Stimulated activated CD4-positive, alpha-beta T cell treated with anti-CD3 and anti-CD28 coated beads, Interleukin-12 subunit alpha, Interleukin-12 subunit beta, amount 100 ng/mL, for 24 hours (primary cell): ENCODE measurements at places on chromosomes 6 and 20.

DNA sequence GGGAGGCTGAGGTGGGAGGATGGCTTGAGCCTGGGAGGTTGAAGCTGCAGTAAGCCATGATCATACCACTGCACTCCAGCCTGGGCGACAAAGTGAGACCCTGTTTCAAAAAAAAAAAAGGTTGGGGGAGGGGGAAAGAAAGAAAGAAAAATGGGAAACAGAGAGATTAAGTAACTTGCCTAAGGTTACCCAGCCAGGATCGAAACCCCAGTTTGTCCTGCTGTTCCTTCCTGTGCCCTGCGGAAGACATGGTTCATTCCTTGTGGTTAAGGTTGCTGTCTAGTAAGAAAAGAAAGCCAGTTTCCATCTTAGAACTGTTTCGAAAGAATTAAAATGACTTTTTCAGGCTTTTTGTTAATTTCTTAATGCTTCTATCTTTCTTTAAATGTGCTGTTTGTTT, 29.8 kb downstream of the C6orf89 start:
- DNase-seq, result no peak

DNA sequence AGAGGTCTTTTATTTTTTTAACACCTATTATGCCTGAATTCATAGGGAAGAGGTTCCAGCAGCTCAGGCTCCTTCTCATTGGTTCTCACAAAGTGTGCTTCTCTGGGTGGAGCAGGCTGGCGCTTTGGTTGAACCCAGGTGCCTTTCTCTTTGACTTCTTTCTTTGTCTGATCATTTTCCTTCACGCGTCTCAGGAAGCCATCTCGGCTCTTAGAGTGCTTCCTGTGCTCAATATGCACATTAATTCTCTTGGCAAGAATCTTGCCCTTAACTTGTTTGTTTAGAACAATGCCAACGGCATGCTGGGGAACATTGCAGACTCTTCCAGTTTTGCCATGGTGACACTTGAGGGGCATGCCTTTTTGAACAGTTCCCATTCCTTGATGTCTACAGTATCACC, 44.2 kb upstream of the RNF24 start:
- no peak for DNase-seq

DNA sequence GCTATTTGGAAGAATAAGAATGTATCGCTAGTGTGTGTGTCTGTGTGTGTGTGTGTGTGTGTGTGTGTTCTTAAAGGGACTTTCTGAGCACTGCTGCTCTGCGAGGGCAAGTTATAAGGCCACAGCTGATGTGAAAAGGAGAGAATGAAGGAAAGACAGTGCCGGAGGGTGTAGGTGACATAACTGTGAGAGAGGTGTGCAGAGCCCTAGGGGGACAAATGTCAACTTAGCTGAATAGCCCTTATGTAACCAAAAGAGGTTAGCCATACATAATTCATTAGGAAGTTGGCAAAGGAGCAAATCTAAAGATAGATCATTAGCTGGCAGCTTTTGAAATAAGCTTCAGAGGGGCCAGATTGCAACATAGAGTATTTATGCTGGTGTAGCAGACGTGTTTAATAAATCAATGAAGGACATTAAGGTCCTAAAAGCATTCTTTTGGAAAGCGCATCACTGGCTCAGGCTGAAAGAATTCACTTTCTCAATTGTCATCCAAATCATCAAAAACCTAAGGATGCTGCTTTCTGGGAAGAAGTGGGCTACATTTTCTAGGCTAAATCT, 81.0 kb downstream of the NDUFAF5 start:
- no peak for DNase-seq

DNA sequence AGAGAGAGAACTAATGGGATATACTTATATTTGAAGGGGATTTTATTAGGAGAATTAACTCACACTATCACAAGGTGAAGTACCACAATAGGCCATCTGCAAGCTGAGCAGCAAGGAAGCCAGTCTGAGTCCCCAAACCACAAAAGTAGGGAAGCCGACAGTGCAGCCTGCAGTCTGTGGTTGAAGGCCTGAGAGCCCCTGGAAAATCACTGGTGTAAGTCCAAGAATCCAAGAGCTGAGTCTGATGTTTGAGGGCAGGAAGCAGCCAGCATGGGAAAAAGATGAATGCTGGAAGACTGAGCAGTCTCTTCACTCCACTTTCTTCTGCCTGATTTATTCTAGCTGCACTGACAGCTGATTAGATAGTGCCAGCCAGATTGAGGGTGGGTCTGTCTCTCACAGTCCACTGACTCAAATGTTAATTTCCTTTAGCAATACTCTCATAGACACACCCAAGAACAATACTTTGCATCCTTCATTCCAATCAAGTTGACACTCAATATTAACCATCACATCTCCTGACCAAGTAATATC, 823.9 kb downstream of the PHF3 start:
- DNase-seq, result no peak

DNA sequence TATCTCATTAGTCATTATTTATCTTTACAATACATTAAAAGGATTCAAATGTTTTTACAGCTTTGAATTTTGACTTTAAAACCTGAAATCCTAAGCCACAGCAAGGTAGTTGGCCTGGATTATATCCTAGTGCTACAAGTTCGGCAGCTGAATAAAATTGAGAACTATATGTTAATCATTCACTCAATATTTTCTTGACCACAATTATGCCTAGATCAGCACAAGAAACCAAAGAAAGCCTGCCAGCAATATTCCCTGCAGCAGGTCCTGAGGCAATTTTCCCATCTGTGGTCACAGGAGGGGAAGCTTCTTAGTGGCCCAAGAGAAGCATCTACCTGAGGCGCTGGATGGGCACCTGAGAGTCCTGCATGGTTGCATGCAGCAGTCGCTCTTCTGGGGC, 183.5 kb downstream of the GMDS start:
- no peak for DNase-seq

- DNase-seq, result no peak
These were observed 28.4 kb downstream of the TBC1D7 start for GRCh38 chr6:13299918-13300317.

DNA sequence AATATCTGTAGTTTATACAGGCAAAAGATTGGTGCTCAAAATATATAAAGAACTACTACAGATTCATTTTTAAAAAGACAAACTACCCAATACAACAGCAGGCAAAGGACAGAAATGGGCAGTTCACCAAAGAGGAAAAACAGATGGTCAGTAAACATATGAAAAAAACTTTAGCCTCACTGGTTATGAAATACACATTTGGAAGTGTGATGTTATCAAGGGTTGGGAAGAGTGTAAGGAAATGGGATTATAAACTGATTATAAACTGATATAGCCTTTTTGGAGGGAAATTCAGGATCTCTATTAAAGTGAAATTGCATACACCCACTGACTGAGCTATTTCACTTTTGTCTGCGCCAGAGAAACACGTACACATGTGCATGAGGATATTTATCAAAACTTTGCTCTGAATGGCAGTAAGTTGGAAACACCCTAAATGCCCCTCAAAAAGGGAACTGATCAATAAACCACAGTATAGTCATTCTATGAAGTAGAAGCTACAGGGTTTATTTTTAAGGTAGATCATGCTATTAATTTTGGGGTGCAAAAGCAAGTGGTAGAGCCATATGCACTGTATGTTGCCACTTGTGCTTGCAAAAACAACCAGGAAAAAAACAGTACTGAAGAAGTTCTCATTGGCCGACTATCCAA, 32.2 kb upstream of the ARFGEF2 start:
- DNase-seq, result no peak

- no peak for DNase-seq
These were observed 12.2 kb downstream of the MYLK4 start for GRCh38 chr6:2738373-2738979.

DNA sequence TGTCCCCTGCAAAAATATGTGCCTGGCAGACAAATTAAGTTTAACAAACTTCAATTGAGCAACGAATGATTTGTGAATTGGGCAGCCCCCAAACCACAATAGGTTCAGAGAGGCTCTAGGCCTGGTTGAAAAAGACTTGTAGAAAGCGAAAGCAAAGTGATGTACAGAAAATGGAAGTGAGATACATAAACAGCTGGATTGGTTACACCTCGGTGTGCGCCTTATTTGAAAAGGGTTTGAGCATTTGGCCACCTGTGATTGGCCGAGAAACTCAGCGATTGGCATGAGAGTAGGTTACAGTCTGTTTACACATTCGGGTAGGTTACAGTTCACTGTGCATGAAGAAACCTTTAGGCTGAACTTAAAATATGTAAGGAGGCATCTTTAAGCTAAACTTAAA, 136.9 kb downstream of the CD83 start:
- DNase-seq, result no peak

GRCh38 chr20:34871966-34872621, 562 bp downstream of the GGT7 start:
- no peak for DNase-seq

DNA sequence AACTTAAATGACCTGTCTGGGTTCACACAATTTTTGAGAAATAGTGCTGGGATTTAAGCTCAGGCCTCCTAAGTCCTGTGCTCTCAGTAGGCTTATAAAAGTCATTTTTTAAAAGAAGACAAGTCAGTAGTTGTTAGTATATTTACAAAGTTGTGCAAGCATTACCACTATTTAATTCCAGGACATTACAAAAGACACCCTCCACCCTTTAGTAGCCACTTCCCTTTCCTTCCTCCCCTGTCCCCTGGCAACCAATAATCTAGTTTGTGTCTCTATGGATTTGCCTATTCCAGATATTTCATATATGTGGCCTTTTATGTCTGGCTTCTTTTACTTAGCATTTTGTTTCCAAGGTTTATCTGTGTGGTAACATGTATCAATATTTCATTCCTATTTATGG, 37.6 kb downstream of the HMGN3 start:
- DNase-seq, result no peak

DNA sequence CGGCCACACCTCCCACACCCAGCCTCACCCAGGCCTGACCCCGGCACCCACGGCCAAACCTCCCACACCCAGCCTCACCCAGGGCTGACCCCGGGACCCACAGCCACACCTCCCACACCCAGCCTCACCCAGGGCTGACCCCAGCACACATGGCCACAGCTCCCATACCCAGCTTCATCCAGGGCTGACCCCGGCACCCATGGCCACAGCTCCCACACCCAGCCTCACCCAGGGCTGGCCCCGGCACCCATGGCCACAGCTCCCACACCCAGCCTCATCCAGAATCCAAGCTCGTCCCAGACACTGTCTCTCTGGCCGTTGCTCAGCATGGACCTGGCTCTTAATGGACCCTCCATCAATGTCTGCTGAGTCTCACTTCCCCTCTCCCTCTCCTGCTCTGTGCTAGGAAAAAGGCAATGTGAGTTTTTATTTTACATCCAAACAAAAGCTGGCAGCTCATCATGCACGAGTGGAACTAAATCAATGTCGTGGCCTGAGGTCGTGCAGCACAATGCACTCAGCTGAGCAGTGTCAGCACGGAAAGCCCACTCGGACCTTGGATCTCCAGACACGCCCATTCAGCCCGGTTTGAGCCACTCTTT, 36.1 kb downstream of the NINL start:
- DNase-seq, result no peak

- peak; percentile 46 for DNase-seq
These were observed 252.0 kb downstream of the HIVEP2 start for GRCh38 chr6:142692942-142693341.

- DNase-seq, result no peak
These were observed 5.4 kb downstream of the LY86 start for GRCh38 chr6:6593867-6594468.

GRCh38 chr6:119132261-119132981, 54.0 kb upstream of the FAM184A start:
- no peak for DNase-seq

GRCh38 chr20:60941379-60941778, 310.7 kb upstream of the CDH4 start:
- no peak for DNase-seq

DNA sequence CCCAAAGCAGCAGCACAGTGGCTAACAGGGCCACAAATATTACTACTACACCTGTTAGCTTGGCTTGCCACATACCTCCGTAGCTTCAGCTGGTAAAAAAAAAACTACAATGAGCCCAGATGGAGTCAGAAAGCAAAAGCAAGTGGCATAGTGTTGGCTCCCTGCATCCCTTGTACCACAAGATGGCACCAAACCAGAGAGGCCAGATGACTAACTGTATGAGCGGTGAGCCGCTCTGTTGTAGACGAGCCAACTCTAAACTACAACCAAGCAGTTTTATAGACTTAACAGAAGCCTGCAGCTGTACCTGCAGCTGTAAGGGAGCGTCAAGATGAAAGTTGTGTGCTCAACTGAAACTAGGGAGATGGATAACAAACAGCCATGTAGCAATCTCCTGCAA, 84.5 kb upstream of the MCHR2 start:
- DNase-seq, result no peak

- no peak for DNase-seq
These were observed 74.5 kb downstream of the PSMG4 start for GRCh38 chr6:3333263-3333662.
